ENCODE measurements at places on chromosomes 1 and 21. TPM values are rescaled to one million over a fixed set of nuclear protein-coding genes. Genes with fewer than 3 reads are reported as not detected.
A peak's percentile ranks its signal among the peaks of the same experiment; 100 is the strongest.

GRCh38 chr1:176949033-176949662, 215.4 kb downstream of the ASTN1 start:
- DNase-seq, result peak; percentile 80

GRCh38 chr1:110337704-110338308, 1.4 kb upstream of the RBM15 start:
- DNase-seq, result no peak

DNA sequence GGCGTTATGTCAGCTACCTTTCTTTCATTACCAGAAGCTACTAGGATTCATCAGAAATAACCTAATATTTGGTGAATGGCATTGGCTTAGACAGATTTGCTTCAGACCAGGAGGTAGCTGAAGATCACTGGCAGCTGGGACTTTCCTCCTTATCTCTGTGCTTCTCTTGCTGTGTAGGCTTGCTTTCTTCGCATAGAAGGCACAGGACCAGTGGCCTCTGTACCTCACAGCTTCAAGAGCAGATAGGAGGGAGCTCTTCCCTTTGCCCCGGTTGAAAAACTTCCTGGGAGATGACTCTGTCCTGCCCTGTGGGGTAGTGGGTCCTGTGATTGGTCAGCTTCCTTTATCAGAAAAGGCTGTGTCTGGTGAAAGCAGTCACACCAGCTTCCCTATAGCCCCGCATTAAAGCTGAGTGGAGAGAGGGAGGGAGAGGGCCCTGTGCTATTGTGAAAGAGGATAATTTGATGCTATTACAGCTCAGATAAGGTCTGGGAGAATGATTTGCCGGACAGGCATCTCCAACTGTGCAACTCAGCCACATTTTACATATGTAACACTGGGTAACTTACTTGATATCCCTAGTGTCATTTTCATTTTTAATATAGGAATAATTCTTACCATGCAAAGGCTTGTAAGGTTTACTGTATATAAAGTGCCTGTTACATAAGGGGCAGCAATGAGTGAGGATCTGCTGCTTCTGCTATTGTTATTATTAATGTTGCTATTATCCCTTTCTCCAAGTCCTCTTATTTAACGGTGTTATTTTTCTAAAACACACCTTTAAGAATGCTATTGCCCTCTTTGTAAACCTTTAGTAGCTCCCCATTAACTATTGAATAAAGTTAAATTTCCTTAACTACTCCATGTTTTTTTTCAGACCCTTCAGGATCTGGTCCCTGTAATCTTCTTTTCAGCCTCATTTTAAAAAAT, 31.6 kb downstream of the OSBPL9 start:
- DNase-seq, result no peak

- DNase-seq, result no peak
These were observed 855.9 kb downstream of the LTN1 start for GRCh38 chr21:28136656-28137255.

- DNase-seq, result no peak
These were observed 67.3 kb upstream of the IFFO2 start for GRCh38 chr1:19023787-19024186.

GRCh38 chr21:34999397-34999941, 49.6 kb downstream of the RUNX1 start:
- DNase-seq, result no peak

- no peak for DNase-seq
These were observed 488.9 kb downstream of the SMYD3 start for GRCh38 chr1:246018146-246018545.

DNA sequence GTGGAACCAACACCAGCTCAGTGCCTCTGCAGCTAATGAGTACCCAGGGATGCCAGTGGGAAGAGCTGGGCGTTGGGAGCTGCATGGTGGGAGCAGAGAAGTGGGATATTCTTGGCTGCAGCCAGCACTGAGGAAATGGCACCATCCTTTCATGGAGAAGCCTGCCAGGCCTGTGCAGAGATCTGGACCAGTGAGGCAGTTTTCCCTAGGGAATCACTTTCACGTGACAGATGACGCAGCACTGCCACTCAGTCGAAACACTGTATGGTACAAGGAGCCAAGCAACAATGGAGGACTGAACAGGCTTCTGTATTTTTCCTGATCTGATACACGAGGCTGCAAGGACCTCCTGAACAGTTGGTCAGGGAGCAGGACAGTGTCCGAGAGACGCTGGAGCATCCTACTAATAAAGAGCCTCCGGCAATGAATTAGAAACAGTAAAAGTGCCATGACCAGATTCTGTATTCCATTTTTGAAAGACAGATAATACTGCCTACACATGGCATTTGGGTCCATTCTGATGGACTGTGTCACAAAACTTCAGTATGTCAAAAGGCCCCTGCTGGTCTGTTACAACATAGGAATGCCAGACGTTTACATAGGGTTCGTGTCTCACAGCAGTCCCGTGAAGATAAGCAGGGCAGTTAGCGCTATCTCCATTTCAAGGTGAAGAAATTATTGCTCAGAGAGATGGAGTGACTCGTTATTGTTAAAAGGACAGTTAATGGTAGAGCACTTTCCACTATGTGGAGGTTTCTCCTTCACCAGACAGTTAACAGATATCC, 44.0 kb upstream of the LMO4 start:
- DNase-seq, result no peak

DNA sequence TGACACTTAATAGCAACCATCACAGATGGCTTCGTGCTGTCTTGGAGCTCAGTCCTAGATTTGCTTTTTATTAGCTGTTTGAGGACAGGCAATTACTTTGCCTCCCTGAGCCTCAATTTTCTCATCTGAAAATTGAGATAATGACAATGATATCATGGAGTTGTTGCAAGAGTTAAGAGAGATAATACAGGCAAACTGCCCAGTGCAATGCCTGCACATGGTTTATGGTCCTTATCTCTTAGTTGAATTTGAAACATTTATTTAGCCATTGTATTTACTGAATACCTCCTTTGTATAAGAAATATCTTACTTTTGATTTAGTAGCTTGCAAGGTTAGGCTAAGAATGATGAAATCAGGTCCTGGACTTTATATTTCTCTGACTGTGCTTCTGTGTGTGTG, 17.7 kb downstream of the KCNA2 start:
- DNase-seq, result no peak

- no peak for DNase-seq
These were observed 47.0 kb downstream of the F5 start for GRCh38 chr1:169538998-169539871.

DNA sequence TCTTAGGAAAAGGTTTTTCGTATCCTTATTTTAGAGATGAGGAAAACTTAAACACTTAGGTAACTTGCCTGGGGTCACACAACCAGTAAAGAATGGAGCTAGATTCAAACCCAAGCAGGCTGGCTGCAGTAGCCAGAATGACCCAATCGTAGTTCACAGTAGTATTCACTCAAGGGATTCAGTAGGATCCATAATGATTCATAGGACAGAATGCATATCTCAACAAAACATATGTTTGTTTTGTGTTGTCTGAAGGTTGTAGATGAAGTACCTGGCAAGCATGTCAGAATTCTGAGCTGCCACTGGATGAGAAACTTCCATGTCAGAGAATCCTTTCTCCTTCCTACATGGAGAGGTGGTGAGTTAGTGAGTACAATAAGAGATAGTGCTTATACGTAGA, 155.5 kb downstream of the C1orf21 start:
- no peak for DNase-seq

DNA sequence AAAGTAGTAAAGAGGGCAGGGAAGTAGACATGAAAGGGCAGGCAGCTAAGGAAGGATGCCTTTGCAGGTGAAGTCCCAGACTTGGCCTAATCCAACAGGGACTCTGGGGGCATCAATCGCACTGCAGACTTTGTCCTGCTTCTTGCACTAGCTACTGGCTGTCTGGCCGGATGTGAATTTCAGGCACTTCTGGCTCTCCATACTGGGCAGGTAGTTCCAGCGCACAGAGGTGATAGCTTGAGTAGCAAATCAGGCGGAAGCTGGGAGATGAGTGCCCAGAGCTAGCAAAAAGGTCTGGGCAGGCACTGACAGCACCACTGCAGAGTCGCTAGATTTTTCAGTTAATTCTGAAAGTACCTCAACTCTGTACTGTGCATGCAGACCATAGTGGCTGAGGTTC, 997 bp downstream of the RSPH1 start:
- DNase-seq, result no peak

DNA sequence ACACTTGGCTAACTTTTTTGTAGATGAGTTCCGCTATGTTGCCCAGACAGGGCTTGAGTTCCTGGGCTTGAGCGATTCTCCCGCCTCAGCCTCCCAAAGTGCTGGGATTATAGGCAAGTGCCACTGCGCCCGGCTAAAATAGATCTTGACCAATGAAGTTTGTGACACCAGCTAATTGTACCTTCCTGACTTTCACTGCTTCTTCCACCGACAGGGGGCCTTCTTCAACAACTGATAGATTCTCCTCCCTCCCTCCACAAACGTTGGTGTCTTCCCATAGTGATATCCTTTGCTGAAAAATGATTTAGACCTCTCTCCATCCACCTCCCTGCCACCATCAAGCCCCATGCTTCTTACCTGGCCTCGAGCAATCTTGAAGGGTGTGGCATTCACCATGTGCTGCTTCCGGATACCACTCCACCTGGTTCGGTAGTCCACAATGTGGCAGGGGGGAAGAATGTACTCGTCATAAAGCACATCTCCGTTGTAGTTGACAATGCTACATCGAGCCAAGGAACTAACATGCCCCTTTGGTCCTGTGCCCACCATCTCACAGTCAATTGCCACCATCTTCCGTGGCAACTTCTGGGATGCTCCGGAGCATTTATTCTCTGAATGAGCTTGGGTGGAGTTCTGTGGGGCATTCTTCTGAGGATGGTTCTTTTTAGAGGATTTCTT, 1.6 kb upstream of the METTL25B start:
- DNase-seq, result no peak

DNA sequence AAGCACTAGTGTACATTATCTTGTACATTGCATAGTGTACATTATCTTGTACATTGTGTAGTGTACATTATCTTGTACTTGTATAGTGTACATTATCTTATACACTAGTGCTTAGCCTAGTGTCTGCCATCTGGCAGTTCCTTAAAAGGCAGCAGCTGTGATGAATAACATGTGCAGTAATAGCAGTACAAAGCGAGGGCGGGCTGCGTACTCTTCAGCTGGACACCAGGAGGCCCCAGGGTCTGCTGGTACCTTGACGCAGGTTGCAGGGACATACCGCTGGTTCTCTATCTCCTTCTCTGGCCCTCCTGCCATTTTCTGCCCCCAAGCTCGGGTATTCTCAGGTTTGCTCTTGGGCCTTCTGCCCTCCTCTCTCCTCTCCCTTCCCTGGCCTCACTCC, 149.6 kb downstream of the SEC16B start:
- DNase-seq, result no peak

DNA sequence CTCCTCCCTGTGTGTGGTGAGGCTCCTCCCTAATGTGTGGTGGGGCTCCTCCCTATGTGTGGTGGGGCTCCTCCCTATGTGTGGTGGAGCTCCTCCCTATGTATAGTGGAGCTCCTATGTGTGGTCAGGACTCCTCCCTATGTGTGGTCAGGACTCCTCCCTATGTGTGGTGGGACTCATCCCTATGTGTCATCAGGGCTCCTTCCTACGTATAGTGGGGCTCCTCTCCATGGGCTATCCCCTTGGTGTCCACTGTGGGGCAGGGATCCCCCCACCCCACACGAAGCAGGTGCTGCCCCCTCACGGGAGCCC, 29.6 kb downstream of the PRSS38 start:
- DNase-seq, result no peak

- peak; percentile 43 for DNase-seq
These were observed 85.6 kb downstream of the STUM start for GRCh38 chr1:226634166-226634588.

GRCh38 chr1:8197493-8198282, 120.2 kb upstream of the SLC45A1 start:
- DNase-seq, result no peak

GRCh38 chr1:33433509-33434362, 2.8 kb upstream of the PHC2 start:
- DNase-seq, result no peak

DNA sequence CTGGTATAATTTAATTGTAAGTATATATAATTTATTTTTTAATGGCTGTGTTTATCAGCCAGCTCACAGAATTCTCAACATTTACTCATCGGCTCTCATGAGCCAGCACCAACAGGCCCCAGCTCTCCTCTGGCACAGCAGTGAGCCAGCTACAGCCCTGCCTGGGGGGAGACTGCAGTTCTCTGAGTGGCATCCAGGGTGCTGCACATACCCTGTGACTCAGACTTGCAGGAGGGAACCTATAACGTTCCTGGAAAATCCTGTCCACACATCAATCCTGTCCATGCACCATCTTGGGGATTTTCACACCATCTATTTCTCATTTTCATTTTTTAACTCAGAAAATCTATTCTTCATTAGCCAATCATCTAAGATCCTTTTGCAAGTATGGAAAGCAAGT, 36.5 kb downstream of the FHAD1 start:
- DNase-seq, result no peak

- no peak for DNase-seq
These were observed 286.3 kb upstream of the C1orf105 start for GRCh38 chr1:172134087-172134731.

GRCh38 chr1:111553196-111553595, 49.8 kb upstream of the ADORA3 start:
- no peak for DNase-seq

DNA sequence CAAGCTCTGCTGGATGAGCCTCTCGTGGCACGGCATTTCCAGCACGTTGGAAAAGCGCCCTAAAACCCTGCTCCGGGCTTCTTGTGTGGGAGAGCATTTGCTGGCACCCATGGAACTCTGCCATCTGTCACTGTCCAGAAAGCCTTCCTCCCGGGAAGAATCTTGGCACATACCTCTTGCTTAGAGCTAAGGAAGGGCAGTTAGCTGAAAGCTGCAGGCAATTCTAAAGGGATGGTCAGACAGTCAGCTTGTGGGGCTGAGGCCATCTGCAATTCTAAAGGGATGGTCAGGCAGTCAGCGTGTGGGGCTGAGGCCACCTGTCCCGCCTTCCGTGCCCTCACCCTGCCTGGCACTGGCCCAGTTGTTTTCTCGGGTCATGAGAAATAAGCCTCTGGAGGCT, 139.0 kb upstream of the TMEM51 start:
- DNase-seq, result no peak

GRCh38 chr1:215529571-215529970, 37.5 kb upstream of the KCTD3 start:
- no peak for DNase-seq

GRCh38 chr1:226526801-226527595, 21.6 kb upstream of the STUM start:
- peak; percentile 73 for DNase-seq

GRCh38 chr1:78339490-78339889, 151.3 kb upstream of the PTGFR start:
- no peak for DNase-seq

Gene S100A1
- not detected for total RNA-seq

Gene ZC3H12A
- 7.4 TPM for total RNA-seq

Gene GTF2B
- total RNA-seq, result 15.6 TPM

Gene OR4F29
- not detected for total RNA-seq

Gene PERM1
- not detected for total RNA-seq

Gene SHISA4
- total RNA-seq, result 7.8 TPM

Gene LORICRIN
- total RNA-seq, result not detected

Gene PKP1
- total RNA-seq, result 0.95 TPM

Gene PLXNA2
- 1.5 TPM for total RNA-seq

Gene LCE3D
- total RNA-seq, result not detected

Gene RGS8
- total RNA-seq, result 0.13 TPM

Gene TEKT2
- total RNA-seq, result 1.3 TPM

Gene ADAMTSL4
- total RNA-seq, result 5.4 TPM

Gene S100A14
- total RNA-seq, result 1.4 TPM

Gene NPHS2
- not detected for total RNA-seq

All from H1 (cell line).